ENCODE measurements at places on chromosomes 1 and 21. TPM values are rescaled to one million over a fixed set of nuclear protein-coding genes. Genes with fewer than 3 reads are reported as not detected.
A peak's percentile ranks its signal among the peaks of the same experiment; 100 is the strongest.

Gene TCHHL1
- not detected for total RNA-seq

DNA sequence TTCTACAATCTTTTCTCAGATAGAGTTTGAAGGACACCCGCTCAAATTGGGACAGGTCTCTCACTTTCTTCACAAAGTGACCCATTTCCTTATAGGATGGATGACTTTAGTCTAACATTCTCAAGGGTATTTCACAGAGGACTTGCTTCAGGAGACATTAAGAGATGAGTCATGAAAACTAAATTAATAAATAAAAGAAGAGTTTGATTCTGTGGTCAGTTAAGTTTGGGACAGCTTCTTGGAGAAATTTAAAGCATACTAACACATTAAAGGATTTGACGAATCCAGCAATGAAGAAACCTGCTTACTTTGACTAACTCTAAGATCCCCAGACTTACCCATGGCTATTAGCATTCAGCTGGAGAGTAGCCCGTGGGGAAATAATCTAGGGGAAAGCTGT is 95.6 kb upstream of the RAB3GAP2 start:
- no peak for DNase-seq
- no peak overlapping the region for H3K4me3 ChIP-seq
- H3K4me1 ChIP-seq = peaks cover 7% of the 10 kb centered on the region
- no peaks in the 10 kb centered on the region for H3K36me3 ChIP-seq

Gene PHGDH
- 6.9 TPM for total RNA-seq

- peaks cover 64% of the 10 kb centered on the region for H3K4me1 ChIP-seq
- peaks cover 33% of the 10 kb centered on the region for H3K36me3 ChIP-seq
- H3K27me3 ChIP-seq = no peaks in the 10 kb centered on the region
- H3K27ac ChIP-seq = no peak overlapping the region
- DNase-seq = no peak
- H3K4me3 ChIP-seq = no peak overlapping the region
Observed at GRCh38 chr1:35888255-35888654, 5.2 kb downstream of the AGO1 start.

- DNase-seq = peak; percentile 56
- H3K36me3 ChIP-seq = no peaks in the 10 kb centered on the region
- H3K27ac ChIP-seq = no peak overlapping the region
- no peaks in the 10 kb centered on the region for H3K27me3 ChIP-seq
- H3K4me1 ChIP-seq = peaks cover 13% of the 10 kb centered on the region
Observed at GRCh38 chr1:160103658-160104408, 5.4 kb upstream of the IGSF8 start.

Gene LHX8
- total RNA-seq = not detected

GRCh38 chr1:107523736-107524135 is 382.9 kb downstream of the NTNG1 start:
- no peaks in the 10 kb centered on the region for H3K27me3 ChIP-seq
- H3K4me3 ChIP-seq = no peak overlapping the region
- DNase-seq = no peak
- no peaks in the 10 kb centered on the region for H3K4me1 ChIP-seq

Gene FMO2
- total RNA-seq = 1.0 TPM

Gene EFNA1
- total RNA-seq = 8.2 TPM

Gene RGS8
- total RNA-seq = 0.11 TPM

GRCh38 chr1:233090746-233091494 is 140.5 kb downstream of the NTPCR start:
- DNase-seq = no peak
- H3K4me1 ChIP-seq = no peaks in the 10 kb centered on the region
- no peak overlapping the region for H3K4me3 ChIP-seq
- H3K36me3 ChIP-seq = no peaks in the 10 kb centered on the region

DNA sequence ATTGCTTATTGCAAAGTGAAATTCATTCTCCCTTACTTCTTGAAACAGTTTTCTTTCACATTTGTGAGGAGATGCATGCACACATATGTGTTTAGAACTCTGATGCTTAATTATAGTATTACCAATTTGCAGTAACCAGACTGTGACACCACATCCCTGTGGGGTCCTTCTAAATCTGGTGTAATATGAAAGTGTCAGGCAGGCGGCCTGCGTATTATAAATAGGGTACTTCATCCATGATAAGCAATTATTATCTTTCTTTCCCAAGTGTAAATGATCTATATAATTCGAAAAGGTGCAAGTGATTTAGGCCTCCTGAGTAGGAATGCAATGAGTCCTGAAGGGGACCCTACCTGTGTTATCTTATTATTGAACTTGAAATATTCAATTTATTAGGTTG is 876 bp downstream of the EFCAB7 start:
- H3K27me3 ChIP-seq = no peaks in the 10 kb centered on the region
- H3K36me3 ChIP-seq = no peaks in the 10 kb centered on the region
- H3K4me3 ChIP-seq = peak overlapping the region; percentile 70
- peak overlapping the region; percentile 96 for H3K27ac ChIP-seq
- DNase-seq = no peak

Gene DEPDC1
- total RNA-seq = 3.7 TPM

Gene RGS1
- total RNA-seq = 261 TPM

DNA sequence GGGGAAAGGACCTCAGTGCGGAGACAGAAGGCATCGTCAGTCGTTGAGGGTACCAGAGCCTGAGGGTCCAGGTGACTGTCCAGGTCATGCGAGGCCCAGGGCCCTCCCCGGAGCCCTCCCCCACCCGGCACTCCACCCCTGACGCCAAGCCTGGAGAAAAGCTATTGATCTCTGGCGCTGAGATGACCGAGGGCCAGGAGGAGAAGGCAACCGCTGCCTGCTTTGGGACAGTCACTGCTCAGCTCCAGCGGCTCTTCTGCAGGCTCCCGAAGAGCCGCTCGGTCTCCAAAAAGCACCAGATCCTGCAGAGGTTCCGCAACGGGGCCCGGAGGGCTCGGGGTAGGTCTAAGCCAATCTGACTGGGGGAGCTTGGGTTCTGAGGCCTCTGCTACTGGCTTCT is 10.9 kb downstream of the RASSF5 start:
- H3K4me3 ChIP-seq = no peak overlapping the region
- H3K36me3 ChIP-seq = no peaks in the 10 kb centered on the region
- DNase-seq = peak; percentile 50
- H3K27me3 ChIP-seq = no peaks in the 10 kb centered on the region

GRCh38 chr1:10106756-10107475 is 74.2 kb downstream of the UBE4B start:
- H3K27me3 ChIP-seq = no peaks in the 10 kb centered on the region
- H3K27ac ChIP-seq = peak overlapping the region; percentile 48
- peaks cover 12% of the 10 kb centered on the region for H3K4me1 ChIP-seq

Gene KANK4
- total RNA-seq = 1.3 TPM

- no peaks in the 10 kb centered on the region for H3K36me3 ChIP-seq
- no peaks in the 10 kb centered on the region for H3K4me1 ChIP-seq
- H3K27ac ChIP-seq = no peak overlapping the region
- H3K27me3 ChIP-seq = peaks cover 39% of the 10 kb centered on the region
- H3K4me3 ChIP-seq = no peak overlapping the region
Observed at GRCh38 chr1:38500352-38500751, 359.2 kb downstream of the RRAGC start.

- H3K4me3 ChIP-seq = no peak overlapping the region
- no peak overlapping the region for H3K27ac ChIP-seq
Observed at GRCh38 chr21:42806509-42807140, 72.7 kb downstream of the WDR4 start.

Gene CFAP141
- not detected for total RNA-seq

DNA sequence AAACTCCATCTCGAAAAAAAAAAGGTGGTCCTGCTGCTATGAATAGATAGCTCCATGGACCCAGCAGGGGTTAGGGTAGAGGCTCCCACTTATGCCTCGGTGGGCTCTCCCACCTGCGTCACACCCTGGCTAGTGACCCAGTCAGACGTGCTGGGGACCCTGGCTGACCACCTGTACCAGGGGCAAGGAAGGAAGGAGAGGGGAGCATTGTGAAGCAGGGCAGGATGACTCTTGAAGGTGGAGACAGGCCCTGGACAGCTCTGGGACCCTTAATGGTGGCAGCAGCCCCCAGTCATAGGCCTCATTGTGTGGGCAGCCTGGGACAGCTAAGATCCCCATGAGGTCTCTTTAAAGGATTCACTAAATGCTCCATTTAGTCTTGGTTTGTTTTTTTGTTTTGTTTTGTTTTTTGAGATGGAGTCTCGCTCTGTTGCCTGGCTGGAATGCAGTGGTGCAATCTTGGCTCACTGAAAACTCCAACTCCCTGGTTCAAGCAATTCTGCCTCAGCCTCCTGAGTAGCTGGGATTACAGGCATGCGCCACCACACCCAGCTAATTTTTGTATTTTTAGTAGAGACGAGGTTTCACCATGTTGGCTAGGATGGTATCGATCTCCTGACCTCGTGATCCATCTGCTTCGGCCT is 10.4 kb upstream of the SNAPIN start:
- no peaks in the 10 kb centered on the region for H3K27me3 ChIP-seq
- no peak overlapping the region for H3K4me3 ChIP-seq
- H3K36me3 ChIP-seq = peaks cover 44% of the 10 kb centered on the region
- H3K4me1 ChIP-seq = peaks cover 42% of the 10 kb centered on the region
- peak overlapping the region; percentile 24 for H3K27ac ChIP-seq

Gene ACTL8
- not detected for total RNA-seq

GRCh38 chr1:54376430-54377039 is 29.7 kb downstream of the SSBP3 start:
- H3K4me3 ChIP-seq = no peak overlapping the region
- H3K27me3 ChIP-seq = no peaks in the 10 kb centered on the region
- peaks cover 81% of the 10 kb centered on the region for H3K4me1 ChIP-seq
- no peak for DNase-seq
- peak overlapping the region; percentile 45 for H3K27ac ChIP-seq
- H3K36me3 ChIP-seq = no peaks in the 10 kb centered on the region

Gene TAS1R1
- 0.34 TPM for total RNA-seq

- H3K27me3 ChIP-seq = peaks cover 23% of the 10 kb centered on the region
- H3K27ac ChIP-seq = peak overlapping the region; percentile 77
- peaks cover 24% of the 10 kb centered on the region for H3K4me1 ChIP-seq
- H3K36me3 ChIP-seq = no peaks in the 10 kb centered on the region
- peak overlapping the region; percentile 68 for H3K4me3 ChIP-seq
- DNase-seq = peak; percentile 91
Observed at GRCh38 chr1:85201340-85202091, 700 bp upstream of the SYDE2 start.

- H3K27ac ChIP-seq = no peak overlapping the region
- H3K36me3 ChIP-seq = no peaks in the 10 kb centered on the region
- no peaks in the 10 kb centered on the region for H3K4me1 ChIP-seq
- DNase-seq = no peak
Observed at GRCh38 chr1:82145656-82146055, 344.9 kb downstream of the ADGRL2 start.

DNA sequence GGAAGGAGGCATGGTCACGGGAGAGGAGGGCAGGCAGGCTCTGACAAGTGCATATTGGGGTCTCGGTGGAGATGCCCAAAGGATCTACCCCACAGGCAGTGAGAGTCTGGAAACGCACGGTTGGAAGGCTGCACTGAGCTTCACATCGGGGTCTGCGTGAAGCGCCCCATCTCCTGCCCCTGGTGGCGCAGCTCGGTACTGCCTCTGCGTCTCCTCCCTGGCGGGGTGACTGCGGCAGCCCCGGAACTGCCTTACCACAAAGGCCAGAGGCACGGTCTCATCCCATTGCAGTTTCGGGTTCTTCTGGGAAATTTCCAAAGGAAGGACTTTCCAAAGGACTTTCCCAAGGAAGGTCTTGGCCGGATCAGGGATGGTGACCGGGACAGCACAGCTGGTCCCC is 69.2 kb upstream of the AJAP1 start:
- no peak overlapping the region for H3K4me3 ChIP-seq
- peaks cover 20% of the 10 kb centered on the region for H3K27me3 ChIP-seq
- H3K36me3 ChIP-seq = no peaks in the 10 kb centered on the region
- no peak overlapping the region for H3K27ac ChIP-seq
- no peaks in the 10 kb centered on the region for H3K4me1 ChIP-seq

GRCh38 chr1:183234660-183235476 is 48.8 kb downstream of the LAMC2 start:
- no peak overlapping the region for H3K4me3 ChIP-seq
- DNase-seq = no peak
- no peaks in the 10 kb centered on the region for H3K4me1 ChIP-seq
- H3K36me3 ChIP-seq = no peaks in the 10 kb centered on the region
- H3K27ac ChIP-seq = no peak overlapping the region

GRCh38 chr1:94953746-94954145 is 26.8 kb upstream of the CNN3 start:
- H3K4me3 ChIP-seq = no peak overlapping the region
- no peaks in the 10 kb centered on the region for H3K4me1 ChIP-seq
- no peaks in the 10 kb centered on the region for H3K36me3 ChIP-seq

- no peaks in the 10 kb centered on the region for H3K27me3 ChIP-seq
- no peaks in the 10 kb centered on the region for H3K36me3 ChIP-seq
- DNase-seq = no peak
- H3K27ac ChIP-seq = no peak overlapping the region
Observed at GRCh38 chr1:234624724-234625117, 14.7 kb upstream of the IRF2BP2 start.

DNA sequence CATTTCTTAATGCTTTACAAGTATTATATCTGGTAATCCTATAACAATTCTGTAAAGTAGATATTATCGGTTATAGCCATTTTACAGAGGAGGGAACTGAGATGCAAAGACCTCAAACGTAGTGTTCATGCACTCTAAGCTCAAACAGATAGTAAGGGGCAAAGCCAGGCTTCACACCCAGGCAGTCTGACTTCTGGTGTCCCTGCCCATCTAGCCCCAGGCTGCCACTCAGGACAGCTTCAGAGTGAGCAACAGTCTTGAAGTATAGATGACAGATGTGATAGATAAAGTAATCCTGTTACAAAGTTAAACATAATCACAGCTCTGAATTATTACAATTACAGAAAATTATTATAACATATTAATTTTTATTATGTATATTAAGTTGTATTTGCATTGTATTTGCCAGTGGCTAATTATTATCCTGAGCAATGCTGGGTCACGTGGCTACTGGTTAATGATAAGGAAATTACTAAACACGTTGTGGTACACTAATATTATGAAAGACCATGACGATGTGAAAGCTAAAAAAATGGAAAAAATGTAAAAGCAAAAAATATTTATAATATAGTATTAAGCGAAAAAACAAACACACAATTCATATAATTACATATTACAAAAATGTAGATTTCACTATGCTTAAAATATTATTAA is 6.1 kb upstream of the TRAF3IP3 start:
- peak overlapping the region; percentile 81 for H3K27ac ChIP-seq
- no peak for DNase-seq
- no peaks in the 10 kb centered on the region for H3K36me3 ChIP-seq
- H3K4me1 ChIP-seq = peaks cover 13% of the 10 kb centered on the region
- no peaks in the 10 kb centered on the region for H3K27me3 ChIP-seq

- H3K4me3 ChIP-seq = no peak overlapping the region
- H3K4me1 ChIP-seq = peaks cover 20% of the 10 kb centered on the region
- no peaks in the 10 kb centered on the region for H3K36me3 ChIP-seq
- no peaks in the 10 kb centered on the region for H3K27me3 ChIP-seq
- no peak overlapping the region for H3K27ac ChIP-seq
Observed at GRCh38 chr21:35427320-35428000, 378.4 kb upstream of the RUNX1 start.

Gene FHAD1
- 0.25 TPM for total RNA-seq

Measured in spleen (tissue), 13 donors.